ENCODE measurements at places on chromosomes 1 and 21.

GRCh38 chr1:34425046-34425445 lies 248.3 kb downstream of the C1orf94 start:
- DNase-seq, result no peak

DNA sequence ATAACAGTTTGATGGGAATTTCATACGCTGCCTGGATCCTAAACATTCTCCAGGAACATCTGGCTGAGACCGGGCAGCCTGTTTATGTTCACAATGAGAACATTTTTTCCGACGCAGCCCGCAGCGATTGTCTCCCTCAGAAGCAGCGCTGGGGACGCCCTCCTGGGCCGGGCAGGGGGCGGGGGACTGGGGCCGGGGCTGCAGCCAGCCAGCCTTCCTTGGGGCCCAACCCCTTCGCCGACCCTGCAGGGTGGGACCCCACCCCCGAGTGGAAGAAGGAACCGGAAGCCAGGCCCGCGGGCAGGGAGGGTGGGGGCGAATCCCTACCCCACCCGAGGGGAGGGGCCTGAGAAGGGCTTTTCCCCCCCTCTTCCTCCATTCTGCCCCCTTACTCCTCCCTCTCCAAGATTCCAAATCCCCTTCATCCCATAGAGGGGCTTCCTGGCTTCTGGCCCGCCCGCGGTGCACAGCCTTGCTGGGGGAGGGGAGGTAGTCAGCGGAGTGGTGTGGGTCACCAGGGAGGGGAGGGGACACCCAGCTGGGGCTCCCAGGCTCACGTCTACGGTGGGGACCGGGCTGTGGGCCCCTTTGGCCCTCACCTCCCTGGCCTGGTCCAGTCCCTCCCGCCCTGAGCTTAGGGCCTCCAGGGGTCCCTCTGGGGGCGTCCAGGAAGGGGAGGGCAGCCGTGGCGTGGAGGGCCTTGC lies 60.6 kb downstream of the WNT9A start:
- no peak for DNase-seq

DNA sequence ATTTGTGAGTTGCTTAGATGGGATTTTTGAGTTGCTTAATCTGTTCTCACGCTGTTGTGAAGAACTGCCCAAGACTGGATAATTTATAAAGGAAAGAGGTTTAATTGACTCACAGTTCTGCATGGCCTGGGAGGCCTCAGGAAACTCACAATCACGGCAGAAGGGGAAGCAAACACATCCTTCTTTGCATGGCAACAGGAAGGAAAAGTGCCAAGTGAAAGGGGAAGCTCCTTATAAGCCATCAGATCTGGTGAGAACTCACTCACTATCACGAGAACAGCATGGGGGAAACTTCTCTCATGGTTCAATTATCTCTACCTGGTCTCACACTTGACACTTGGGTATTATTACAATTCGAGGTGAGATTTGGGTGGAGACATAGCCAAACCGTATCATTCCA lies 10.3 kb downstream of the CLIC6 start:
- DNase-seq, result no peak

GRCh38 chr21:14707511-14708020 lies 161.5 kb upstream of the SAMSN1 start:
- DNase-seq, result no peak

DNA sequence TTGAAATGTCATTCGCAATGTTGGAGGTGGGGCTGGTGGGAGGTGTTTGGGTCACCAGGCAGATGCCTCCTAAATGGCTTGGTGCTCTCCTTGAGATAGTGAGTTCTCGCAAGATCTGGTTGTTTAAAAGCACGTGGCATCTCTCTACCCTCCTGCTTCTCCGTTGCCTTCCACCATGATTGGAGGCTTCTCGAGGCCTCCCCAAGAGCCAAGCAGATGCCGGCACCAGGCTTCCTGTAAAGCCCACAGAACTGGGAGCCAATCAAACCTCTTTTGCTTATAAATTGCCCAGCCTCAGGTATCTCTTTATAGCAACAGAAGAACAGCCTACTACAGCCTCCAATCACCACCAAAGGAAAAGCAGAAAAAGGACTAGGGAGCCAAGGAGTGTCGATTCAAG lies 80.5 kb downstream of the PDE9A start:
- DNase-seq, result no peak

GRCh38 chr1:69400128-69400527 lies 167.6 kb upstream of the LRRC7 start:
- DNase-seq, result no peak

DNA sequence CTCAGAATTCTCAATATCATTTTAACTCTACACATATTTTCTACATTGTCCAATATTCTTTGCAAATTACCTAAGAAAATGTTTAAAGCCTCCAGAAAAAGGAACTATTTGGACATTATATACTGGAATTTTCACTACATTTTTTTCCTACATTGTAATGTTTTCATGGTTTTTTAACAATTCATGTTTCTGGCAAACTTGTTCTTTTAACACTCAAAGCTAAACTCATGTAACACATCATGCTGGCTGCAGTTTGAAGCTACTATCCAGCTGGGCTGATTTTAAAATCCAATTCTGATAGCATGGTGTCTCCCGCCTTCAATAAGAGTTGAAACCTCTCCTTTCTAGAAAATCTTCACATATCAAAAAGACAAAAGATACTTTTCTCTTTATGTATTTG lies 52.0 kb downstream of the TGFBR3 start:
- no peak for DNase-seq

DNA sequence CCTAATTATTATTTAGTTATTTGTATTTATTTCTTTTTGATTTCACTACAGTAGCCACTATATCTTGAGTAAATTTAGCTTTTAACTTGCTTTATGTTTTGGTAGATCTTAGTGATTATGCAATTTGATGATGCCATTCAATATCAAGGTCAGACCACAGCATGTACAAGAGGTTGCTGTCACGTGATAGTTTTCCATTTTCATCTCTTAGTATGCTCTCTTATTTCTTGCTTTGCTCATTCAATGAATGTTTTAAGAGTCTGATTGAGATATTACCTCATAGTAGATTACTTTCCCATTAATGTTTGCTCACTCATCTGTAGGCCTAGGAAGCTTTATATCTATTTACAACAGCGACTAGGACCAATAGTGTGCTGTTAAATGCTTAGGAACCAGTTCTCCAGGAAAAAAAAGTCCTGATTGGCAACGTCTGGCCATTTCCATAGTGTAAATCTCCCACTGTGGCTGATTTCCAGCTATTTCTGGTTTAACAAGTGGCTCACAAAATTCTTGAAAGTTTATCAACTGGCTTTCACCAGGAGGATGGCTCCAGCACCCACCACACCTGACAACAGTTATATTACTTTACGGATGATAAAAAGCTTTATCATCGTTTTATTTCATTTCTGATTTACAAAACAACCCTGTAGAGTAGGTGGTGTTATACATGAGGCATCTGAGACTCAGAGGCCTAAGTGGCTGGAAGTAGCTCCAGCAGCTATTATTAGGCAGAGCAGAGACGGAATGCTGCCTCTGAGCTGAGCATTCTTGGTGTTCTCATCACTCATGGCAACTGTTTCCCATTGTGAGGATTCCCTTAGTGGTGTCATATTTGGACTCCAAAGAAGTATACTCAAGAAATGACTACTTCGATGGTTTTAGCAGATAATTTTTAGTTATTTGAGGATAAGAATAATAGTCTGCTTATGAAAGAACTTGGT lies 235.2 kb downstream of the DISC1 start:
- DNase-seq, result no peak

DNA sequence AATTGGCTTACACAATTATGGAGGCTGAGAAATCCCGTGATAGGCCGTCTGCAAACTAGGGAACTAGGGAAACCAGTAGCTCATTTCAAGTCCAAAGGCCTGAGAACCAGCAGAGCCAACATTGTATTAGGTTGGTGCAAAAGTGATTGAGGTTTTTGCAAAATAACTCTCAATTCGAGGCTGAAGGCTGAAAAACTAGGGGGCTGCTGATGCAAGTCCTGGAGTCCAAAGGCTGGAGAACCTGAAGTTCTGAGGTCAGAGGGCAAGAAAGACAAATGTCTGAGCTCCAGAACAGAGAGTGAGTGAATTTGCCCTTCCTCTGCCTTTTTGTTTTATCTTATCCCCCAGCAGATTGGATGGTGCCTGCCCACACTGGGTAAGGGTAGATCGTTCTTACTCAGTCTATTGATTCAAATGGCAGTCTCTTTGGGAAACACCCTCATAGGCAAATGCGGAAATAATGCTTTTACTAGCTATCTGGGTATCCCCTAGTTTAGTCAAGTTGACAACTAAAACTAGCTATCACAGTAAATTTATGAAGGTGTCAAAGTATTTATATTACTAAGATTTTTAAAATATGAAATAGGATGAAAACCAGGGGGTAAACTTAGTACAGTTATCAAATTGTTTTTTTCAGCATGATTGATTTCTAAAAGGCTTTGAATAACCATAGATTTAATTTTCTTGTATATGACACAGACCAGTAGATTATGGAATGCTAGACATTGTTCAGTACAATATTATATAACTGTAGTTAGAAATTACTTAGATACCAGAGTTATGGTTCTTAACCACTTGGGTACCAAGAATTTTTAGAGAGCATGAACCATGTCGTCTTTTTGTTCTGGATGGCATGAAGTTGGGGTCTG lies 15.4 kb downstream of the RABGAP1L start:
- DNase-seq, result no peak

DNA sequence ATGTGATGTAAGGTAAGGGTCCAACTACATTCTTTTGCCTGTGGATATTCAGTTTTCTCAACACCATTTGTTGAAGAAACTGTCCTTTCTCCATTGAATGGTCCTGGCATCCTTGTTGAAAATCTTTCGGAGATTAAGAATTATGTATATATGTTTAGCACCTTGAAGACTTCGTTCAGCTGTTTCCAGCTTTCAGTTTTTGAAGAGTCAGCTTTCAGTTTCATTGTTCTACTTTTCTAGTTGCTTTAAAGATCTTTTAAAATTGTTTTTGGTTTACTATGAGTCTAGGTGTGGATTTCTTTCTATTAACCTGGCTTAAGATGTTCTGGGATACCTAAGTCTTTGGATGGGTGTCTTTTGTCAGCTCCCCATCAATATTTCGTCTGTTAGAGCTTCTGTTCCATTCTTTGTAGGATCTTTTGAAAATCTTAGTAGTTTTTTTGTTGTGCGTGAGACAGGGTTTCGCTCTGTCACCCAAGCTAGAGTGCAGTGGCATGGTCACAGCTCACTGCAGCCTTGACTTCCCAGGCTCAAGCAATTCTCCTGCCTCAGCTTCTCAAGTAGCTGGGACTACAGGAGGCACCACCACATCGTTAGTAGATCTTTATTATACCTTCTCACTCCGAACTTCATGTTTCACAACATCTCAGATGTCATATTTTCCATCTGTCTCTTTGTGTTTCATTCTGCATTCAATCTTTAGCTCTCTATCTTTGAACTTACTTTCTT lies 353.5 kb upstream of the B3GALT2 start:
- DNase-seq, result no peak

- DNase-seq, result no peak
Observed at GRCh38 chr1:38758820-38759219, 100.8 kb downstream of the RRAGC start.

DNA sequence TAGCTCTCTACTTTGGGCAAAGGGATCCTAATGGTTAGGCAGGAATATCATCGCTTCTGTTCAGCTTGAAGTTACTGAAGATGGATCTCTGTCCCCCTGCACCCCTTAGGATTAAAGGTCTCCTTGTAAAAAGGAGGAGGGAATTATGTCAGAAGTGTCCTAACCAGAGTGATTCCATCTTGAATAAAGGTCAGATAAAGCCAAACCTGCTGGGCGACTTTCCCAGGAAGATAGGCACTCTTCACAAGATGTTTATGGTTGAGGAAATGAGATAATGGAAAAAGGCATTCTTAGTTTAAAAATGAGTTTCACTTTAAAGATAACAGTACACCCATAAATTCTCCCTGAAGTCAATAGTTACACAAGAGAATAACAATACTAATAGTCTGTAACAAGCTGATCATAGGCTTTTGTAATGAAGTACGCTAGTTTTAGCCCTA lies 1.7 kb upstream of the NENF start:
- DNase-seq, result no peak

DNA sequence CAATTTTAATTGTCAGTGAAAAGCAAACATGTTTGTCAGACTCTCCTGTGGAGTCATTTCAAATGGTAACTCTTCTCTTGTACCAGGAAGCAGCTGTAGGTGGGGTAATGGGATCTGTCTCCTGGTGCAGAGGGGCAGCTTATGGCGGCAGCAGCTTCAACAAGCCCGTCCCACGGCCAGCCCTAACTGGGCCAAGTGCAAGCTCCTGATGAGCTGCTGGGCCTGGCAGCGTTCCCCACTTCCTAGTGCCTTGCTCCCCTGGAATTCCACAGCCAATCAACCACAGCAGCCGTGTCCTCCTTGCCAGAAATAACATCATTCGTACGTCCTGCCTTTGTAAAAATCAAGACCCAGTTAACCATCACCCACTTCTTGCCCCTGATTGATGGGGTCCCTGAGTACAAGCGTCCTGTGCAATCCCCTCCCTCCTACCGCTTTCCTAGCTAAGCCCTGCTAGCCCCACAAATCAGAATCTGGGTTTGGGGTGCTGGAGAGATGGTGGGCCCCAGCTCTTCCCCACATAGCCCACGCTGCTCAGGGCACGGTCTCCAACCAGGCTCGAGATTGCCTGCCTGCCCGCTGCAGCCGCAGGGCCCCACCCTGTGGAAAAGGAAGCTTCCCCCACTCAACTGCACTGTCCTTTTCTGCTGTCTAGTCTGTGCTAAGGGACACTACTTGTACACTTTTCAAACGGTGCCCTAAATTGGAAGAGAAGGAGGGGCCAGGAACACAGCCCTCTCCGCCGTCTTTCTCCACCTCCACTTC lies 61.2 kb downstream of the TOR1AIP2 start:
- peak; percentile 39 for DNase-seq

DNA sequence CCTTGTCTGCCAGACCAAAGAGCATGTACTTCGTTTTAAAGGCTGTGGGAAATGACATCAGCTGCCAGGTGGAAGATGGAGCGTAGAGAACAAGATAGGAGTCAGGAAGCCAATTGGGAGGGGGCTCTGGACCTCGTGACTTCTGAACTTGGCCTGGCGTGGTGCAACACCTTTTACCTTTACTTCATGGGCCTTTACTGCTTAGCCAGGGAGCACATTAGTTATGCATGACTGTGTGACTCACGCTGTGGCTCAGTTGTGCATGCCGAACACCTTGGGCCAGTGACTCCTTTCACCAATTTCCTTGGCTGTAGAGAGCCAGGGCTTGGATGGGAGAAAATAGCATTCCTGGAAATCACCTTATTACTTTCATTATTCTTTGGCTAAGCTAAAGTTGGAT lies 7.2 kb downstream of the XCL1 start:
- no peak for DNase-seq

DNA sequence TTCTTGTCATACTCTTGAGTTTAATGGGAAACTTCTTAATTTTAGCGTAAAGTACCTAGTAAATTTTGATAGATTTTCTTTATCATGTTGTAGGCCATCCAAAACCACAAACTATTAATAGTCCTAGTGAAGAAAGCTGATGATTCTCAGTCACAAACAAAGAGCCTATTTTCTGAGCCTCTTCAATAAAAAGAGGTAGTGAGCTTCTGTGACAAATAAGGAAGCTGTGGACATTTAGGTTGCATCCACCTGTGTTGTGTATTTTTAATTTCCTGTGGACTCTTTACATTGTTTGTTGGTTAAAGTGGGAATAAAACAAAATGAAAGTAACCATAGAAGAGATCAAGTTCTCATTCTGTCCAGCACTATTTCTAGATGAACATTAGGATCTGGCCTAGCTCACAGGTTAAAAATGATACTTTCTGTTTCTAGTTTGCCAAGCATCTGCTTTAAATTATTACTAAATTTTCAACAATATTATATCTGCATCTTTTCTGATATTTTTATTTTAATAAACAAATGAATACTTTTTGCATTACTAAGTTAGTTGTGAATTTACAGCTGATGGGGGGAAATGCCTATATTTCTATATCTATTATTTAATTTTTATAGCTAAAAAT lies 702.2 kb upstream of the ADGRL4 start:
- no peak for DNase-seq

- DNase-seq, result no peak
Observed at GRCh38 chr1:160827418-160827817, 31.4 kb downstream of the LY9 start.
